ENCODE measurements at places on chromosomes 11 and 22.

- DNase-seq: no peak
These were observed 48.3 kb upstream of the BIRC3 start for GRCh38 chr11:102268985-102269470.

DNA sequence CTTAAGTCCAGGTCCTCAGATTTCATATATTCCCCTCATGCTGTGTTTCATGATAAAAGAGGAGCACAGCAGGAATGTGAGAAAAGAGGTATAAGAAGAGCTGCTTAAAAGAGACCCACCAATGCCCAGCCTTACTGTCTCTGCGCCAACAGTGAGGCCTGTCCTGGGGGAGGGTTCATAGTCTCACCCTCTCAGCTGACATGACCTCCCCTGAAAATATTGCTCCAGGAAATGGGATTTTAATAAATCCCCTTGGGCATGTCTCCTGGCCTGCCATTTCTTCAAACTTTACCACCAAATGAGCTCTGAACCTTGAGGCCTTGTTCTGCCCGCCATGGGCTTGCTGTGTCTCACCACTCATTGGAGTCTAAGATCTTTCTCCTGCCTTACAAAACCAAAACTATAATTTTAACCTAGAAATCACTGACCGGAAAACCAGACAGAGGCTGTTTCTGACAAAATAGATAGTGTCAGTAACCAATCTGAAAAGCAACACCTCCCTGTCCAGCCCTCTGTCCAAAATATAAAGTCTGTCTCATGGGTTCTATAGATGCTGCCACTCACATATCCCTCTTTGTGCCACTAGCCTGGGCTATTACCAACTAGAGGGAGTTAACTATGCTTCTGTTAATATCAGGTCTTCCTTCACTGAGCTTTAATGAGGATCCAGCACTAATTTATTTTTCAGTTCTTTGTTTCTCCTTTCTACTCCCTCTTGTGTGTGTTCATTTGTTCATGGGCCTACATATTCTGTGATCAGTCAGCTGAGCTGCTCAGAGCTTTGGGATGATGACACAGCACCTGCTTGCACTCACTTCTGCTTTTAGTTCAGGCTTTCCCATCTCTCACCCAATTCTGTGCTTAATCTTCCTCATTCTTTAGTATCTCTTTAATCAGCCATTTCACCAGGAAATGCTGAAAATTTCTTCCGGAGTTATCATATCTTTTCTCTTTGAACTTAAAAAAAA is at the start of gene OR2AG2:
Gene OR2AG2, minus strand, starts transcription at position 51 of the 968 bp plus-strand sequence. CDS start 3,019 bp downstream, outside the sequence.
- DNase-seq: no peak

GRCh38 chr22:39847477-39847876 is 46.1 kb downstream of the ENTHD1 start:
- DNase-seq: no peak

DNA sequence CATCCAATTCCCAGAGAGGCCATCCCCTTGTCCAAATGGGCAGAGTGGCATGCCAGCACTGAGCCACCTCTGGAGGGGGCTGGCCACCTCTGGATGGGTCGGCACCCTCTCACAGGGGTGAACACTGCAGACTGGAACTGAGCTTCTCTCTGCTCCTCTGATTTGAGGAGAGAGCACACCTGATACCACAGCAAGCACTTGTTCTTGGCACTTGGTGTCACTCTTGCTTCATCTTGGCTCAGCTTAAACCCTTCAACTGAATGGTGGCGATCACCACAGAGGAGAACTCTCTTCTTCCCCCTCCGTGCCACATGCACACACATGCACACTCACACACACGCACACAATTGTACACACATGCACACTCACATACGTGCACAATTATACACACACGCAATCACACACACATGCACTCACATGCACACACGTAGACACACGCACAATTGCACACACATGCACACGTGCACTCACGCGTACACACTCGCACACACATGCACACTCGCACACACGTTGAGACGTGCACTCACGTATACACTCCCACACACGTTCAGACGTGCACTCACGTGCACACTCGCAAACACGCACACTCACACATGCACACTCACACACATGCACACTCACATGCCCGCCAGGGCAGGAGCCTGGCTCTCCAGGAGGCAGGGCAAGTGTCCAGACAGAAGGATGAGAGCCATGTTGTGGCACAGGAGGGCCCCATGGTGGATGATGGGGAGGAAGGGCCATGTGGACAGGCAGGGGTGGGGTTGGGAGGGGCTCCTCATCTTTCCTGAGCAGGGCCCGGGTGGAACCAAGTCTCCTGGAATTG is 23.4 kb downstream of the OVOL1 start:
- no peak for DNase-seq
